Activated CD4-positive, alpha-beta T cell treated with anti-CD3 and anti-CD28 coated beads, Interleukin-2, amount 10 ng/mL, durations not matched to agents 24 days and 14 days (primary cell): ENCODE measurements at places on chromosomes 11 and 22. TPM values are rescaled to one million over a fixed set of nuclear protein-coding genes. Genes with fewer than 3 reads are reported as not detected.

BIRC3 gene
- 100 and 102 TPM in 2 replicates for total RNA-seq

APOBEC3B gene
- total RNA-seq: 25.4 and 26.1 TPM in 2 replicates

CELSR1 gene
- 0.36 and 0.37 TPM in 2 replicates for total RNA-seq

SPDYC gene
- total RNA-seq: not detected in 2 replicates
